ENCODE measurements at places on chromosomes 12 and 14.

- DNase-seq: no peak
Observed at GRCh38 chr14:100994756-100995330, 91.3 kb upstream of the RTL1 start.

GRCh38 chr12:18457362-18457761 lies 196.0 kb downstream of the PIK3C2G start:
- no peak for DNase-seq

GRCh38 chr12:21665816-21666215 lies 8.2 kb upstream of the LDHB start:
- no peak for DNase-seq

DNA sequence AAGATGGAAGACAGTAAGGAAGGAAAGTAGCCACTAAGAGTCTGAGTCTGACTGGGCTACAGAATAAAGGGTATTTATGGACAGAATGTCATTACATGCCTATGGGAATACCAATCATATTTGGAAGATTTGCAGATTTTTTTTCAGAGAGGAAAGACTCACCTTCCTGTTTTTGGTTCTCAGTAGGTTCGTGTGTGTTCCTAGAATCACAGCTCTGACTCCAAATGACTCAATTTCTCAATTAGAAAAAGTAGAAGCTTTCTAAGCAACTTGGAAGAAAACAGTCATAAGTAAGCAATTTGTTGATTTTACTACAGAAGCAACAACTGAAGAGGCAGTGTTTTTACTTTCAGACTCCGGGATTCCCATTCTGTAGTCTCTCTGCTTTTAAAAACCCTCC lies 15.4 kb upstream of the PAPLN start:
- no peak for DNase-seq

DNA sequence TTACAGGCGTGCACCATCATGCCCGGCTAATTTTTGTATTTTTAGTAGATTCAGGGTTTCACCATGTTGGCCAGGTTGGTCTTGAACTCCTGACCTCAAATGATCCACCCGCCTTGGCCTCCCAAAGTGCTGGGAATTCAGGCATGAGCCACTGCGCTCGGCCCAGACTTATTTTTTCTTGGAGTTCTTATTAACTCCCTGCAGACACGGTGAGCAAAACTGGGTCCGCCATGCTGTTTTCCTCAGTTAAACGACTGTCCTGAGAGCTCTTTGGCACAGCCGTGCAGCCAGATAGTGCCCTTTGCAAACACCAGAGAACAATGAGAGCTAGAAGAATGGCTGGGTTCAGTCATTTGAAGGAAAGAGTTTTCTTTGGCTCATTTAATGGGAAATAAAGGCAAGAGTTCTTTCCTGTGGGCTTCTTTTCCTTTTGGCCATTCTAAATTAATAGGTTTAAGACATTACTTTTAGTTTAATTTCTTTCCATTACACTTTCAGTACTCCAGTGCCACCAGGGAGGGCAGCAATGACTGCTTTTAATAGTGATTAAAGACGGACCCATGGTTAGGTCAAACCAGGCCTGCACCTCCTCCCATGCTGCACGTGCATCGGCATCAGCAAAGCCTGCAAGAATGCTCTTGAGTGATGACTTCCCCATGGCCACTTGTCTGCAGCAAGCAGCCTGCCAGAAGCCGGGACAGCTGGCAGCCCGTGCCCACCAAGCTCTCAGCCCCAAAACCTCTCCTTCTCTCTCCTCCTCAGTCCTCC lies 60.7 kb downstream of the VCPKMT start:
- DNase-seq: no peak

- DNase-seq: no peak
Observed at GRCh38 chr12:110778833-110779577, 36.3 kb upstream of the PPP1CC start.

DNA sequence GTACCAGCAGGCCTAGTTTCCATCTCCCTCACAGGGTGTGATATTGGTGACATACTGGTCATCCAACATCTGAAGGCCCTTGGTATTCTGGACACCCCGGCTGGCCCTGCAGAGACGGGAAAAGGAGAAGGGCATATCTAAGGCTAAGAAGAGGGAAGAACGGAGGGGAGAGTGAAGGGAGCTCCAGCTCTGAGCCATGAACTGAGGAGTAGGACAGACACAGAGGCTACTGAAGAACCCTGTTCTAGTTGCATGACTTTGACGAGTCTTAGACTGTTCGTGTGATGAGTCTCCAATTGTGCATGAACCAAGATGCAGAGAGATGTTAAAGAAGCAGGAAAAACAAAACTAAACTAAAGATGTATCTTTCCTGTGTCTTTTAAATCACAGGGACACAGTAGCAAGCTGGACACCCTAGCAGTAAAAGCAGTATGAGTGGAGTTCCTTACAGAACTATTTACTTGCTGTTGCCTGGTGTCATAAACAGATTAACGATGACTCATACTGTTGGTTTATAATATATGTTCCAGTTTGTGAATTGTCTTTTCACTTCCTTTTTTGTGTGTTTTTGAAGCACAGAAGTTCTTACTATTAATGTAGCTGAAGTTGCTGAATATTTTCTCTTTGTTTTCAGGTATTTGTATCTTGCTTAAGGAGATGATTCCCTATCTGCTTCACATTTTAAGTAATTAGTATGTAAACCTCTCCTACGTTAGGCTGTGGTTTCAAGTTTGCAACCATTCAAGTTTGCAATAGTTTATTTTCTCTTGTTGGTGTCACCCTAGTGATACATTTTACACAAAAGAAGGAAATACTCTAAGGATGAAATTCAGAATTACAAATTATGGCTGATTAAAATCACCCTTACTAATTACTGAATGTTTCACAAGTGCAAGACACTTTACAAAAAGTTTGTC lies 15.7 kb downstream of the FAR2 start:
- no peak for DNase-seq

DNA sequence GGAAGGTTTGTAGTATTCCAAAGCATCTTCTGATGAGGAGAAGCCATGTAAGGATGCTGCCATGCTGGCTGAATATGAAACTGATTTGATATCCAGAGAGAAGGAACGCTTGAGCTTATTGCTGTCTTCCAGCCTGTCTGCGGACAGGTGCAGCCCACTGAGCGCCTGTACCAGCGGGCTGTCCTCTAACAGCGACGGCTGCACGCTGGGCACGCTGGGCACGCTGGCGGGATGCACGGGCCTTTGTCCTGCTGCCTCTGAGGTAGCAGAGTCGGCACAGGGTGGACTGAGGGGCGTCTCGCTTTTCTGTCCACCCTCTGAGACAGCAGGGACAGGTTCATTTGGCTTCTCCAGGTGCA lies 85.2 kb downstream of the DUSP16 start:
- no peak for DNase-seq

GRCh38 chr12:110330124-110330523 lies 49.1 kb downstream of the ATP2A2 start:
- no peak for DNase-seq

GRCh38 chr14:104230119-104230815 lies 91.9 kb downstream of the KIF26A start:
- no peak for DNase-seq

- no peak for DNase-seq
Observed at GRCh38 chr14:96162265-96162664, 42.4 kb upstream of the BDKRB2 start.
